ENCODE measurements at places on chromosomes 2 and 18.
A peak's percentile ranks its signal among the peaks of the same experiment; 100 is the strongest.

GRCh38 chr2:40130251-40130994 lies 321.5 kb downstream of the SLC8A1 start:
- DNase-seq, result peak; percentile 36

GRCh38 chr2:156099382-156099781 lies 233.1 kb downstream of the NR4A2 start:
- no peak for DNase-seq

DNA sequence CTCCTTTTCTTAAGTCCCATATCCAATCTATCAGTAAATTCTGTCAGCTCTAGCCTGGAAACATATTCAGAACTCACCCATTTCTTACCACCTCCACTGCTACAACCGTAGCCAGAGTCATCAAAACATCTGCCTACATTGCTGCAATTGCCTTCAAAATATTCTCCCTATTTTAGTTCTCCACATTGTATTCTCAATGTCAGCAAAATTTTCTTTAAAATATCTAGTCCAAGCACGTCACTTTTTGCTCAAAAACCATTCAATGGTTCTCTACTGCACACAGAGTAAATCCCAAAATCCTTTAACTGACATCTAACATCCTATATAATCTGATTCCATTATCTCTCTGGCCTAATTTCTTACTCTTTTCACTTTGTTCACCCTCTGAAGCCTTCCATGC lies 68.5 kb upstream of the ERBB4 start:
- DNase-seq, result no peak

DNA sequence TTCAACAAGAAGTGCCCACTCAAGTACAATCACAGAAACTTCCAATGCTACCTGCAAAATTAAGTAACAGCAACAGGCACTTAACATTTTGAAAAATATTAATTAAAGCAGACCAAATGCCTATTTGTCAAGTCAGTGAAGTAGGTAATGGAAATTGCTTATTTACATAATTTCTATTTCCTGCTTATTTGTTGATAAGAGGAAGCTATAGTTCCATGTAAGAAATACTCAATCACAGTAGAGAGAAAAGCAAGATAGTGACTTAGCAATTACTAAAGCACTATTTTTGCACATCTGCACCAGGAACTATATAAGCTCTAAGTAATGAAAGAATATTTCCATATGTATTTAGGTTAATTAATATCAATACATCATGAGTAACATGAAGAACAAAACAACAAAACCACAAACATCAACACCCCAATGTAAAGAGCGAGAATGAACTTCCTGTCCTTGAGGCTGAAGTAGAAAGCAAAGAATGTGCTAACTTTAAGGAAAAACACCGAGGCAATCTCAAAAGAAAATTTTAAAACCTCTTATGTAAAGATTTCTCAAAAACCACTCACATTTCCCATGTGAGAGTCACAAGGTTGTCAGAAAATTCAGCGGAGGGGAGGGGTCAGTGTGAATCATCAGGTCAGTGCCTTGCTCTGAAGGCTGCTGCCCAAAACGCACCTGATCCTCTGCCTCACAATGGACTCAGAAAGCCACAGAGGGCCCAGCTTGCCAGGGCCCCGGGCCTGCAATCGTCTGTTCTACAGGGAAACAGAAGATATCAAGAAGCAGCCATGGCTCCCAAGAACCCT lies 12.5 kb downstream of the NPC1 start:
- DNase-seq, result peak; percentile 91

- peak; percentile 34 for DNase-seq
These were observed 38.4 kb downstream of the RAD51AP2 start for GRCh38 chr2:17479875-17480274.

DNA sequence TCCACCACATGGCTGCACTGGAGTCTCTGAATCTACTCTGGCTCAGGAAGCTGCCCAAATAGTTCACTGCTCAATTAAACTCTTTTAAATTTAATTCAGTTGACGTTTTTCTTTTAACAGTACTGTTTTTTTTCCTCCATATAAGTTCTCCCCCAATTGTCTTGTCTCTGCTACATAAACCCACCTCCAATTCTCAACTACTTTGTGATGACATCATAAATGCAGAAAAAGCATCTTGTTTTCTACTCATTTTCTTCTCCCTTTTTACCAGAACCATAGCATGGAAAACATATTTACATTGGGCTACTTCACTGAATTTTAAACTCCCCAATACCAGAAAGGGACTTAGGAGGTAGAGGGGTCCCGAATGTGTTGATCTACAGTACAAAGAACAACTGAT lies 270.4 kb downstream of the GPD2 start:
- no peak for DNase-seq

DNA sequence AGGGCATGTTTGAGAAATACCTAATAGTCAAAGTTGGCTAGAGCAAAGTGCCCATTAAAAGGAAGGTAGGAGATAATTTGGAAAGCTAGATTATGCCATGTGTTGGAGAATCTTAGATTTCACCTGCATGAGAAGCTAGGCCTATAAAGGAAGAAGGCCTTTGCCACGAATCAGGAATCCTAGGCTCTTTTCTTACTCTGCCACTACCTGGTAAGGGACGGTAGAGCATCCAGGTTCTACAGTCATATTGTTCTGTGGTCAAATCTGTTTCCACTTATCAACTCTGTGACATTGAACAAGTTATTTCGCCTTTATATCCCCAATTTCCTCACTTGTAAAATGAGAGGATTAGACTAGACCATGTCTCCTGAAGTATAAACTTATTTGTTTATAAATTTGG lies 3.6 kb upstream of the KCNJ3 start:
- DNase-seq, result no peak

DNA sequence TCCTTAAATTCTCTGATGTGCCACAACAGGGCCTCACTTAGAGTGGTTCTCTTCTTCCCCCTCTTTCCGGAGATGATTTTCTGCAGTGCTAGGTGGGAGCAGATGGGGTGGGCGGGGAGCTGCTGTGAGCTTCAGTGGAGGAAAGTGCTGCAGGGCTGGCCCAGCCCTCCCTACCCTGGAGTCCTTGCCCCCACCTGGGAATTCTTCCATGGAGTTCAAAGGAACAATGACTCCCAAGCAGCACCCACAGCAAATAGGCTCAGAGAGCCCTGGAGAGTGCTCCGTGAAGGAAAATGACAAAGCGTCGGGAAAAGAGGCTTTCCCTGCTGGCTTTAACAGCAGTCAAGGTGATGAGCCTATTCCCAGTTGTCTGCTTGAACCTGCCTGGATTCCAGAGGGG lies 28.8 kb downstream of the LOXHD1 start:
- no peak for DNase-seq

GRCh38 chr2:16840496-16841172 lies 175.0 kb upstream of the CYRIA start:
- no peak for DNase-seq

- DNase-seq, result no peak
These were observed 11.0 kb downstream of the TANK start for GRCh38 chr2:161170958-161171932.

- DNase-seq, result no peak
These were observed 111.9 kb upstream of the SYT4 start for GRCh38 chr18:43389163-43389562.
